Stimulated activated CD8-positive, alpha-beta memory T cell treated with anti-CD3 and anti-CD28 coated beads, Interleukin-4, amount 100 ng/mL, for 4 hours (primary cell): ENCODE measurements at places on chromosomes 5 and 9.

- DNase-seq: no peak
Measured at GRCh38 chr9:84189904-84190303, 150.7 kb downstream of the SLC28A3 start.

GRCh38 chr5:43643327-43643726 lies 40.3 kb downstream of the NNT start:
- no peak for DNase-seq

DNA sequence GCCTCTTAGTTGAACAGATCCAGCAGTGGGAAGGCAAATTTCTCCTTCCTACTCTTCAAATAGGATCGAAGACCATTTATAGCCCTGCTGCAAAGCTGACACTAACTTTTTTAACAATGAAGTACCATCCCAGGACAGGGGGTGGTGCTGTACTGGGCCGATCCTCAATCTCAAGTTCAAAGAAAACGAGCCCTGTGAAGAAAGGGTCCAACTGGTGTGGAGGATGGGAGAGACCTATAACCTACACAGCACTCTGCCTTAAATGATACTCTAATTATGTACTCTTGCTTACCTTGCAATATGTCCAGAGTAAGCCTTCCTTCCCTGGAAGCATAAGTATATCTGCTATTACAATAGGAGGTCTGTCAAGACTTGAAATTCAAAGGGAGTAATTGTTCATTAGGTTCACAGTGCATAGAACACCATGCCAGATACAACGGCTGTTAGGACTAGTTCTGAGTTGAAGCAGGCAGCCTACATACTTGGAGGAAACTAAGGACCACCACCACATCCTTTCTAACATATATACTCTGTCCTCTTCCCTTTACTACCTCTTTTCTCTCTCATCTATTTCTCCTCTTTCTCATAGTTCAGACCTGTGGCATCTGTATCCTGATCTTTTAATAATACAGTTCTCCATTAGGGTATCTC lies 6.2 kb downstream of the ETF1 start:
- DNase-seq: no peak

GRCh38 chr5:180235077-180235476 lies 26.1 kb upstream of the RASGEF1C start:
- DNase-seq: no peak

GRCh38 chr9:655875-656274 lies 185.6 kb upstream of the DMRT1 start:
- no peak for DNase-seq

GRCh38 chr9:31089549-31090221 lies 1294.8 kb upstream of the ACO1 start:
- DNase-seq: no peak

DNA sequence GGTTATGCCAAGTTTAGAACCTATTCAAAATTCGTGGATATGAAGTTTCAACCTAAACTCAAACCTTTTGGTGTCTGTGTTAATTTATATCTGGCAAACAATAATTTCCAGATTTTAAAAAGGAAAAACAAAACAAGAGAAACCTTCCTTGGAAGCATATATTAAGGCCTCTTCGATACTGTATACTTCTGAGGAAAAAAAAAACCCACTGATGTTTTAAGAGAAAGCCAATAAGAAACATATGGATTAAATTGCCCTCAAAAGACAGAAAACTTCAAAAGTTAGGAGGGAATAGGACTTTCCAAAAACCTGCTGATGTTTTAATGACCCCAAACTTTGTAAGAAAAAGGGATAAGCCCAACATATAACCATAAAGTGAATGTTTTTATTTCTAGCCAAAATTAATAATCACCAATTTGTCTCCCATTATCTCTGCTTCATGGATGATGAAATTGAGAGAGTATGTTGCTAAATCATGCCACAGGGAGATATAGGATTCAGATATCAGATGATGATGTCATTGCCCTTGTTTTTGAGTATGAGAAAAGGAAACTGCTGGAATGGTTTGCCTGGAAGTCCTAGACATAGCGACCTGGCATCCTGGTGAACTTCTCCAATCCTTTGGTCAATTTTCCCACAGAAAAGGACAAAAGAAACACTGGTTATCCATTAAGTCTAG lies 423.9 kb downstream of the DMRT2 start:
- no peak for DNase-seq

GRCh38 chr5:72400950-72401349 lies 80.8 kb downstream of the PTCD2 start:
- no peak for DNase-seq

- DNase-seq: no peak
Measured at GRCh38 chr5:64292611-64293215, 127.1 kb downstream of the RNF180 start.

GRCh38 chr5:16000056-16000455 lies 179.5 kb downstream of the MARCHF11 start:
- DNase-seq: no peak

- no peak for DNase-seq
Measured at GRCh38 chr5:67202828-67203227, 6.2 kb upstream of the CD180 start.

GRCh38 chr5:147310059-147310704 lies 75.4 kb downstream of the STK32A start:
- no peak for DNase-seq

DNA sequence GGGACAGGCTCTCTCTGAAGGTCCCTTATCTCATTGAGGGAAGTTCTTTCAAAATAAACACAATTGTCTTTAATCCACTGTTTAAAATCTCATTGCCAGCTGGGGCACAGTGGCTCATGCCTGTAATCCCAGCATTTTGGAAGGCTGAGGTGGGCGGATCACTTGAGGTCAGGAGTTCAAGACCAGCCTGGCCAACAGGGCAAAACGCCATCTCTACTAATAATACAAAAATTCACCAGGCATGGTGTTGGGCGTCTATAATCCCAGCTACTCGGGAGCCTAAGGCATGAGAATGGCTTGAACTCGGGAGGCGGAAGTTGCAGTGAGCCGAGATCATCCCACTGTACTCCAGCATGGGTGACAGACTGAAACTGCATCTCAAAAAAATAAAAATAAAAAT lies 8.3 kb upstream of the NDFIP1 start:
- DNase-seq: no peak

DNA sequence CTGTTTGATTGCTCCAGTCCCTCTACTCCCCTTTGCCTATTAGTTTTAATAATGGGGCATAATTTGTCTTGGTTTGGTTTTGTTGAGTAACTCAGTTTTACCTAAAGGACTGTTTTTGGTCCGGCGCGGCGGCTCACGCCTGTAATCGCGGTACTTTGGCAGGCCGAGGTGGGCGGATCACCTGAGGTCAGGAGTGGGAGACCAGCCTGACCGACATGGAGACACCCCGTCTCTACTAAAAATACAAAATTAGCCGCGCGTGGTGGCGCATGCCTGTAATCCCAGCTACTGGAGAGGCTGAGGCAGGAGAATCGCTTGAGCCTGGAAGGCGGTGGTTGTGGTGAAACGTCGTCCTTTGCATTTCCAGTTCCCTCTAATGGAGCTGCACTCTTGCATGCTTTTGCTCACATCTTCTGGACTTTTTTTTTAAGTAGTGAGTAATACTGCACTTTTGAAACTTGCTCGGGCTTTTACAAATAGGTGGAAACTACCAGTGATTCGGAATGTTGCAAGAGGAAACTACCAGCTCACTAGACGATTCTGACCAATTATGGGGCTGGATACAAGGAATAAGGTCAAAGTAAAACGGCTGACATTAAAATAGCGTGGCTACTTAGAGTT lies 721 bp upstream of the MAML1 start:
- no peak for DNase-seq

GRCh38 chr5:8576178-8576577 lies 707.2 kb downstream of the MTRR start:
- no peak for DNase-seq

- DNase-seq: no peak
Measured at GRCh38 chr5:161382685-161383084, 163.8 kb downstream of the GABRB2 start.

GRCh38 chr9:37944266-37944650 lies 40.3 kb upstream of the SLC25A51 start:
- DNase-seq: no peak

- DNase-seq: no peak
Measured at GRCh38 chr5:54090495-54091120, 219.8 kb downstream of the ARL15 start.

GRCh38 chr9:126708178-126708577 lies 94.5 kb downstream of the LMX1B start:
- no peak for DNase-seq

- no peak for DNase-seq
Measured at GRCh38 chr9:13651969-13652663, 372.6 kb upstream of the MPDZ start.
